NCI-H460 (cell line): ENCODE measurements at places on chromosomes 5 and 9. TPM values are rescaled to one million over a fixed set of nuclear protein-coding genes. Genes with fewer than 3 reads are reported as not detected.

GRCh38 chr9:35060548-35061207 is 11.7 kb downstream of the VCP start:
- no peak for DNase-seq

Gene LMX1B
- total RNA-seq, result 1.2 and 1.9 TPM in 2 replicates

- no peak for DNase-seq
Observed at GRCh38 chr9:14373336-14373666, 59.4 kb upstream of the NFIB start.

DNA sequence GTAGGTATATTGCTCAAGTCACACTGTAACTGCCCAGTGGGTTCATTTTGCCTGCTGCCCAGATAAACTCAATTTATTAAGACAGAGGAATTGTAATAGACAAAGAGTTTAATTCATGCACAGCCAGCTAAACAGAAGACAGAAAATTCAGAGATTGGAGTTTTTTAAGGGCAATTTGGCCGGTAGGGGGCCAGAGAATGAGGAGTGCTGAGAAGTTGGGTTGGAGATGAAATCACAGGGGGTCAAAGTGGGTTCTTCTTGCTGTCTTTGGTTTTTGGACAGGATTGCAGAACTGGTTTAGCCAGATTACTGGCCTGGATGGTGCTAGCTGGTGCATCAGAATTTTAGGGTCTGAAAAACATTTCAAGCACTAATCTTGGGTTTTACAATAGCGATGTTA is 20.7 kb upstream of the IL33 start:
- no peak for DNase-seq

GRCh38 chr5:50724-51499 is 41.1 kb upstream of the PLEKHG4B start:
- DNase-seq, result no peak
